Omental fat pad (tissue), 4 donors: ENCODE measurements at places on chromosomes 5 and 9.

- DNase-seq = no peak
These were observed 138.1 kb downstream of the ATPSCKMT start for GRCh38 chr5:10111571-10111970.

DNA sequence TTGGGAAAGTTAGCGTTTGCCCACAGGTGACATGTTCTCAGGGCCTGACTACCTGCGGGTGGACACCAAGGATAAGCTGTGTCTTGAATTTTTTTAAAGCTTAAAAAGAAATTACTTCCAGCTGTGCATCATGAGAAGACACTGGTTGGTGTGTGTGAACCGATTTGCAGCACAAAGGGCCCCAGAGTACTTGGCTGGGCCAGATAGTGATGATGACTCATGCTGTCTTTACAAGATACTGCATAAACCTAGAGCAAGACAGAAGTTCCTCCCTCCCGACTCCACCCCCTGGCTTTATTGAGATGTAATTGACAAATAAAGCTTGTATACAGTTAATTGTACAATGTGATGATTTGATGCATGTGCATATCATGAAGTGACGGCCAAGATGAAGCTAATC is 212.8 kb downstream of the NXNL2 start:
- no peak for DNase-seq

DNA sequence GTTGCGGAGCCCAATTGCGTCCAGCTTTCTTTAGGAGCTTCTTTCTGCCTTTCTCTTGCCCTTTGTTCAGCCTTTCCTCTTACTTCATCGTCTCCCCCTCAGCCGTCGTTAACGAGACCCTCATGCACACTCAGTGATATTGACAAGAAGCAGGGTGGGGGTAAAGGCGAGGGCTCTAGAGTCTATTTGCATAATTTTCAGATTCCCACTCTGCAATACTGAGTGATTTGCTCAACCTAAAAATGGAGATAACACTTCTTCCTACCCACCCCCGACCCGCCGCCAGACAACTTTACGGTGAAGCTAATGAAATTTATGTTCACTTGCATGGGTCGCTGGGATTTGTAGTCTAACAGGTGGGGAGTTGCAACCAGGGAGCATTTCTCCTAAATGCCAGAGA is 1.3 kb upstream of the TBC1D2 start:
- DNase-seq = no peak

DNA sequence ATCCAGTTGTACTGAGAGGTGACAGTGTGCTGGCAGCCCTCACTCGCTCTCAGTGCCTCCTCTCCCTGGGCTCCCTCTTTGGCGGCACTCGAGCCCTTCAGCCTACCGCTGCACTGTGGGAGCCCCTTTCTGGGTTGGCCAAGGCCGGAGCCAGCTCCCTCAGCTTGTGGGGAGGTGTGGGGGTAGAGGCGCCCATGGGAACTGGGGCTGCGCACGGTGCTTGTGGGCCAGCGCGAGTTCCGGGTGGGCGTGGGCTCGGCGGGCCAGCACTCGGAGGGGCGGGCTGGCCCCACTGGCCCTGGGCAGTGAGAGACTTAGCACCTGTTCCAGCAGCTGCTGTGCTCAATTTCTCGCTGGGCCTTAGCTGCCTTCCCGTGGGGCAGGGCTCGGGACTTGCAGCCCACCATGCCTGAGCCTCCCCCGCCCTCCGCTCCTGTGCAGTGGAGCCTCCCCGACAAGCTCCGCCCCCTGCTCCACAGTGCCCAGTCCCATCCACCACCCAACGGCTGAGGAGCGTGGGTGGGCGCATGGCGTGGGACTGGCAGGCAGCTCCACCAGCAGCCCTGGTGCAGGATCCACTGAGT is 342.2 kb upstream of the ZNF608 start:
- DNase-seq = no peak

- DNase-seq = no peak
These were observed 560.3 kb upstream of the KLF4 start for GRCh38 chr9:108049671-108050494.

- no peak for DNase-seq
These were observed 188.2 kb downstream of the CRB2 start for GRCh38 chr9:123544007-123544827.

- no peak for DNase-seq
These were observed 53.7 kb upstream of the SLC25A51 start for GRCh38 chr9:37957664-37957953.

DNA sequence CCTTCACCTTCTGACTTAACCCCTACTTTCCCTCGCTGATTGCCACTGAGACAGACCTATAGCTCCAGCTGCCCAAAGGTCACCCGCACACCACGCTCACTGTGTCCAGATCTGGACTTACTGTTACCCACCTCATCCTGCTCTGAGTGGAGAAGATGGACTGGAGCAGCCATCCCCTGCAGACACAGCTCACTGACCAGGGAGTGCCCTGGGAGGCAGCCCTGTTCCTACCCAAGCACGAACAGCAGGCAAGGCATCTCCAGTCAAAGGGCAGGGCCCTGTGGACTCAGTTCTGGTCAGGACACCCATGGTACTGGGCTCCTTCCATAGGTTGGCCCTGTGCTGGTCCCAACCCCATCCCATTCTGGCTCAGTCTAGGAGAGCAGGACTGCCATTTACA is 9.5 kb upstream of the BARX1 start:
- no peak for DNase-seq

- DNase-seq = no peak
These were observed 32.4 kb downstream of the WHRN start for GRCh38 chr9:114472765-114473446.

GRCh38 chr5:165244407-165244806 is 1739.0 kb downstream of the MAT2B start:
- DNase-seq = no peak

DNA sequence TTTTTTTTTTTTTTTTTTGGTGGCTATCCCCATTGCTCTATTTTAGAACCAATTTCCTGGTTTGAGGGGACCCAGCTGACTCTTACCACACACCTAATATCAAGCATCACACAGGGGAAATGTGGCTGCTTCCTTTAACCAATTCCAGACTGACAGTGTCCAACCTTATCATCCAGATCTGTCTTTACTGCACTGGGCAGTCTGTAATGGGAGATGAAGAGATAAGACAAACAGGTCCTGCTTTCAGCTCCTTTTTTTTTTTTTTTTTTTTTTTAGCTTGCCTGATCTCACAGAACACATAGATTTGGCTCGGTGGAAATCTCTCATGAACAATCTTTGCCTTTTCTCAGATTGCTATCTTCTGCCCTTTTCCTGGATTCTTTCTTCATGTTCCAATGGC is 198.8 kb upstream of the TYRP1 start:
- no peak for DNase-seq

GRCh38 chr5:106601620-106602019 is 1069.1 kb downstream of the EFNA5 start:
- no peak for DNase-seq

DNA sequence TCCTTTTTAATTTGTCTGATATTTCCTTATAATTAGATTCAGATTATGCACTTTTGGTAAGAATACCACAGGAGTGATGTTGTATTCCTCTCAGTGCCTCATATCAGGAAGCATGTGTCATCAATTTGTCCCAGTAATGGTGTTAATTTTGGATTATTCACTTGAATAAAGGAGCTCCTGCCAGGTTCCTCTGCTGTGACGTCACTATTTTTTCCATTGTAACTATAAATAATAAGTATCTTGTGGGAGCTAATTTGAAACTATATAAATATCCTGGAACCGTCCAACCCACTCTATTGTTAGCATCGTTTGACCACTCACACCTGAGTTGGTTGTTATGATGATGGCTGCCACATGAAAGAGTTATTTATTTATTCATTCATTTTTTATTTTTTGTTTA is 107.9 kb downstream of the INVS start:
- no peak for DNase-seq

DNA sequence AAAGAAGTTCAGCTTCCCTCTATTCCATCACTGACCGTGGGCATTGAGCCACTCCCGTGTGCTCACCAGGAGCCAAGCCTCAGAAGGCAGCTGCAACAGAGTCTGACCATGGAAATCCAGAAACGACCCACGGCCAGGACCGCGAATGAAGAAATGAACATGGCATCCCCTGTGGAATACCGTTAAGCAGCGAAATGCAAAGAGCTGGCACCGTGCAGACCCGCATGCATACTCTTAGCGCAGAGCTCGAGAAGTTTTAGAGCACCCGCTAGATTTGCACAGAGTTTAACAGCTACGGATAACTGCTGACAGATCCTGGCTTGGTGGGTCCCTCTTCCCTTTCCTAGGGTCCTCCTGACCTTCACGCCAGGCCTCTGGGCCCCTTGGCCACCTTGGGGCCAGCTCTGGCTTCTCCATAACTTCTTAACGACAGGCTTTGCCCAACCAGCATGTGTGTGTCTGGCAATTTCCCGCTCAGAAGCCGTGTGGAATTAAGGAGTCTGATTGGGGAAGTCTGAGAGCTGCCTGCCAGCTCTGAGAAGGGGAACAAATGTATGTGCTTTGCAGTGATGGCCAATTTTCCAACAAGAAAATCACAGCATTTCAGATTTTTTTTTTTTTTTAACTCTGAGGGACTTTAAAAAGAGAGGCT is 75.3 kb upstream of the COL5A1 start:
- DNase-seq = no peak

GRCh38 chr5:89320421-89321277 is 437.7 kb upstream of the MEF2C start:
- no peak for DNase-seq

GRCh38 chr9:35937227-35937626 is 20.7 kb downstream of the OR2S2 start:
- no peak for DNase-seq

DNA sequence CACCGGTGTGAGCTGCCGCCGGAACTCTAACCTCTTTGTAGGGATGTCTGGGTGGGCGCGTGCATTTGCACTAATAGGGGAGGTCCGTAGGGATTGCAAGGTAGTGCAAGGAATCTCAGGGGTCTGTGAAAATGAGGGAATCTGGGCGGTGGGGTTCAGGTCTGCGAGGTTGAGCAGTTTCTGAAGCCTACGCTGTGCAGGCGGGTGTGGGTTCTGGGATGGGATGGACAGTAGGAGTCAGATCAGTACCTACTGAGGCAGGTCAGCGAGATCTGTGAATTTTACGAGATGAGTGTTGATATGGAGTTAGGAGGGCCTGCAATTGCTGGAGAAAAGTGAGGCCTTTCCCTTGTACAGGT is 856 bp upstream of the ATOSB start:
- DNase-seq = no peak

- DNase-seq = no peak
These were observed 163.6 kb downstream of the SREK1 start for GRCh38 chr5:66307647-66308241.

DNA sequence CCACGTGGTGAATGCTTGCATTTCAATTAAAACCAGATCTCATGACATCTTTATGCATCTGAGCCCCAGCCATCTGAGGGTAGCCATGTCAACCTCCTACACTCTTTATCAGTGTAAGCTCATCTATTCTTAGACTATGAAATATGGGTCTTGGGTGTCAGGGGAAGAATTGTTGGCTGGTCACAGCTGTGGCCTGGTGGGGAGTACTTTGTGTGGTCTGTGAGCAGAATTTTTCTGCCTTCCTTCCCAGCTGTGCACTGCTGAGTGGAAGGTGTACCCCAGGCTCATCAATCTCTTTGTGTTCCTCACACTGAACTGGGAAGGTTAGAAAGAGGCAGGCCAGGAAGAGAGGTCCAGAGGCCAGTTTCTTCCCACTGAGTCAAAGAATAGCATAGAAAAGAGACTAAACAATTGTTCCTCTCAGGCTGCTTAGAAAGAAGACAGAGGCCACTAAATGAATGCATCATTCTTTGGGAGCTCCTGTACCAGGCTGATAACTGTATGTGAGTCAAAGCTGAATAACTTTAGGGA is 202.7 kb upstream of the RGMB start:
- DNase-seq = no peak

DNA sequence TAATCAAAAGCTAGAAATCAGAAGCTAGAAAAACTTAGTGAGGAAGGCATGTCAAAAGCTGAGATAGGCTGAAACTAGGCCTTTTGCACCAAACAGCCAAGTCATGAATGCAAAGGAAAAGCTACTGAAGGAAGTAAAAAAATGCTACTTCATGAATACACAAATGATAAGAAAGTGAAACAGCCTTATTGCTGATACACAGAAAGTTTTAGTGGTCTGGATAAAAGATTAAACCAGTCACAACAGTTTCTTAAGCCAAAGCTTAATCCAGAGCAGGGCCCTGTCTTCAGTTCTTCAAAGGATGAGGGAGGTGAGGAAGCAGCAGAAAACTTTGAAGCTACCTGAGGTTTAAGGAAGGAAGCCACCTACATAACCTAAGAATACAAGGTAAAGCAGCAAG is 102.5 kb upstream of the SH3GL2 start:
- DNase-seq = no peak

DNA sequence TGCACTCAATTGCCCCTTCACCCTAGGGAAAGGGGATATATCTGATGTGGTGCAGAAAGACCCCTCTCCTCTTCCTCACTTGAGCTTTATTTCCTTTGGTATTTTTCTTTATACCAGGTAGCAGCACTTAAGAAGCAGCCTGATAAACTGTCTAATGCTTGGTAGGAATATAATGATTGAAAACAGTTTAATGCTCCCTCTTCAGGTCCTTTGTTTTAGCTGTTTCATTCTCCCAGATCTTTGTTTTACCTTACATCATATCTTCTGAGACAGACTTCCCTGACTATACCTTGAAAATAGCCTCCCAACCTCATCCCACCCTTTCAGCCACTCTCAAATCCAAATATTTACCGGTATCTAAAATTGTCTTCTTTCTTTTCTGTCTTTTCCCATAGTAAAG is 87.9 kb downstream of the NUDT12 start:
- DNase-seq = no peak

DNA sequence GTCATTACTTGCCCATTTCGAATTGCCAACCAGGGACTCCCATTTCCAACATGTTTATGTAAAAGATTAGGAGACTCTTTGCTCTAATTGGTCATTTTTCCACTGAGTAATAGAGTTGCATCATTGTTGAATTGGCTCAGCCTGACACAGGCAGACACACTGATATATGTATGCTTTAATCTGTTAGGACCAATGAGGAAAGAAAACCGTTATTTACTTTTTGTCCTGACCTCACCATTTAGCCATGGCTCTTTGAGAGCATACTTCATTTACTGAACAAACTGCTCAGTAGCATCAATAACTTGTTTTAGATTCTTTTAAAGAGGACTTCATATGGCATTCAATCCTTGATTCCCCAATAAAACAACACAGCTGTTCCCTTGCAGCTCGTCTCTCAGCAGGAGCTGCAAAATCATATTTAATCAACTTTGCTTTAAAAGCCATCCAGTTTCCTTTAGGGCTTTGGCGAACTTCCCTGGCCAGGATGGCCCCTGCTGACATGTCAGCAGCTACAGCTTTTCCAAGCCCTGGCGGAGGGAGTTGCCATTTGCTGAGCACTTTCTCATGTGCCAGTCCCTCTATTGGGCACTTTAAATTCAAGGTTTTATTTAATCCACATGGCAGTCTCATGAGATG is 251.5 kb upstream of the TNC start:
- DNase-seq = no peak
